ENCODE measurements at places on chromosomes 2 and 18.
A peak's percentile ranks its signal among the peaks of the same experiment; 100 is the strongest.

DNA sequence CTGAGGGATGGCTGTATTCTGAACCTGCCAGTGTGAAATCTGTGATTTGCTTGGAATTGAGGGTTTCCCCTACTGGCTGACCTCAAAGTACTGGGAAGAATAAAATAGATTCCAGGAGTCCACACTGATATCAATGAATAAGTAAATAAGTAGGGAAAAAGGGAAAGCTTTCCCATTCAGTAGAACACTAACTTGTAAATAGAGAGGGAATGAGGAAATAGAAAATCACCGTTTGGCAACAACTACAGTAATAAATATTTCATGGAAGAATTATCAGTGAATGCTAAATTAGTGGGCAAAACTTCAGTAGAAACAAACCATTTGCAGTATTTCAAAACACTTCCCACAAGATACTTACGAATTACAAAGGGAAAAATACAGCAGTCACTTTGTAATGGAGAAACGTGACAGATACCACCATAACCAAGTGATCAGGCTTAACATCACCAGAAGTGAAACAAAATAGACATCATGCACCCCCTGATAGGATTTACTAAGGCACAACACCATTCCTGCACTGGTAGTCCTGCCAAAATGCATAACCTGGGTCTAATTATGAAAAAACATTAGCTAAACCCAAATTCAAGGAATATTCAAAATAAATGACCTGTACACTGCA lies 88.5 kb downstream of the ICA1L start:
- DNase-seq, result no peak

DNA sequence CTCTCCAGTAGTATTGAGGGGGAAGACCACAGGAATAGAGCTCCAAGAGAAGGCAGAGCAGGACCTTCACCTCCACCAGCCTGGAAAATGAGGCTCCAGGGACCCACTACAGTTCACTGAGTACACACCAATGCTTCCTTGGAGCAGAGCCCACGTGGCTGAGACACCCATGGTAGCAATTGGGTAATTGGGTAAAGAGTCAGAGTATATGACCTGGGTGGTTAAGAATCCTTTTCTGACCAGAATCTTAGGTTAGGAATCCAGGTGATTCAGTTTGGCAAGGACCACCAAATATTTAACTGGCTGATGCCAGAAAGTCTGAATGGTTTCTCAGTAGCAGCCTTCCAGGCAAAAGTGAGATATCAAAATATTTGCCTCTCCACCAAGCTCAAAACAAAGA lies 107.7 kb downstream of the MDH1 start:
- no peak for DNase-seq

- DNase-seq, result peak; percentile 70
Measured at GRCh38 chr2:164992818-164993217, 37.5 kb upstream of the SLC38A11 start.

GRCh38 chr2:136764452-136765255 lies 691 bp upstream of the THSD7B start:
- peak; percentile 12 for DNase-seq

DNA sequence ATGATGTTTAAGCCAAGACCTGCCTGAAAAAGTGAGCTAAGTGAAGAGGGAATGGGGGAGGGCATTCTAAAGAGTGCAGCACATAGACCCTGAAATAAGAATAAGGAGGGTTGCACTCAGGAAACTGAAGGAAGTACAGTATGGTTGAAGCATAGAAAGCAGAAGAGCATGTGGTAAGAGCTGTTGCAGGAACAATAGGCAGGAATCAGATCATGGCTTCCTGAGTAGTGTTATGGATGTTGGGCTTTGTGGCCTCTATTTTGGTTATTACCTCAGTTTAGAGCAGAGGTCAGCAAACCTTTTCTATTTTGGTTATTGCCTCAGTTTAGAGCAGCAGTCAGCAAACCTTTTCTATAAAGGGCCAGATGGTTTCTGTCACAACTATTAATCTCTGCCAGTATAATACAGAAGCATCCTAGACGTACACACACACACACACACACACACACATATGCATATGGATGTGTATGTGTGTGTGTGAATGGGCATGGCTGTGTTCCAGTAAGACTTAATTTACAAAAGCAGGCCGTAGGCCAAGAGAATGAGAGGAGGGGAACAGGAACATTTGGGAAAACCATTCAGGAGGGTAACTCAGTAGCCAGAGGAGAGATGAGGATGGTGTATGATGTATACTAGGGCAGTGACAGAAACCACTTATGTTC lies 91.1 kb upstream of the MYO3B start:
- DNase-seq, result no peak

- DNase-seq, result no peak
Measured at GRCh38 chr2:175025946-175026345, 20.8 kb upstream of the CHN1 start.

GRCh38 chr2:70304498-70304897 lies 2.6 kb upstream of the FAM136A start:
- no peak for DNase-seq

- no peak for DNase-seq
Measured at GRCh38 chr18:75530118-75530517, 102.6 kb upstream of the SMIM21 start.

- no peak for DNase-seq
Measured at GRCh38 chr2:181178823-181179412, 198.5 kb downstream of the UBE2E3 start.

DNA sequence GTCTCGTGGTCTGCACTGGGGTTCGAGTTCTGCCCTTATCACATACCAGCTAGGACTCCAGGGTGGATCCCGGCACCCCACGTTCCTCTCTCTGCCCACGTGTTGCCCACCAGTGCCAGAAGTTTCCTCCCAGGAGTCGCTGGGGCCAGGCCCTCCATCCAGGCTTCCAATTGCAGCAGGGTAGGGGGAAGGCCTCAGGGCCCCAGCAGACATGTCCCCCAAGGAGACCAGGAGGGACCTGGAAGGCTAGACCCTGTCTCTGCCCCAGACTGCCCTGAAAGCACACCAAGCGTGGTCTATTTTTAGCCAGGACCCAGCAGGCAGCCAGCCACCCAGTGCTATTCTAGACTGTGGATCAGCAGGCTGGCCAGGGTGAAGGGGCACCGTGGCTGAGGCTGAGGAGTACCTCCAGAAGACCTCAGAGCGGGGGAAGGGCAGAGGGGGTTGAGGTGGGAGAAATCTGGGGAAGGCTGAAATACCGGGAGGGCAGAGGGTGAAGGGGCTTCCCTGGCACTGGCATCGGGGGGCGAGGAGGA lies 18.8 kb upstream of the TNS1 start:
- no peak for DNase-seq

DNA sequence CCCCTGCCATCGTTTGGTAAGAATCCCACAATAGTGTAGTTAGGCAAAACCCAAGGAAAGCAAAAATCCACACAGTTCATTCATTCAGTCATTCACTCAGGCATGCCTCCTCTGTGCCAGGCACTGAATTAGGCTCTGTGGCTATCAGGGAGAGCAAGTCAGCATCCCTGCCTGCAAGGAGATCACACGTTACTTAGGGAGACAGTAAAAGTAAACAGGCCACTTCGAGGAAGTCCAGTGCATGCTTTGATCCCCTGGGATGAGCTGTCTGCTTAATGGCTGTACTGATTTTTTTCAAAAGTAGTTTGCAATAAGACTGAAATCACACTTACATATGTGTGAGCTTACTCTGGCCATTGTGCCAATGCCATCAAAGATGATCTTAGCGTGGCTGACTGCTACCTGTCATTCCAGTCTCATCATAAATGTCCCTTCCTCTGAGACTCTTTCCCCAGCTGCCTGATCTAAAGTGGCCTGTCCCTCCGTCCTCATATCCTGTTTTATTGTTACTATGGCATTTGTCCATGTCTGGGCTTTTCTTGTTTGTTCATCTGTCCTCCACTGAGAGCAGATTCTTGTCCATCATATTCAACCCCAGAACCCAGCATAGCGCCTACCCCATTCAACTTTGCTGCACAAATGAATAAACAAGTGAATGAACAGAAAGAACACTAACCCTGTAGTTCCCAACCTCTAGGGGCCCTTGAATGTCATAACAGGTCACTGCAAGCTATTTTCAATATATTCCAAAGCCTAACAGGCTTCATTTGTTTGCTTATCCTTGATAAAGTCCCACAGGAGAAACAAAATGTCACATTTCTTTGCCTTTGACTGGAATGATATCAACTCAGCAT lies 84.1 kb downstream of the GALNT14 start:
- DNase-seq, result no peak

GRCh38 chr2:42127425-42128424 lies 41.4 kb upstream of the EML4 start:
- no peak for DNase-seq

DNA sequence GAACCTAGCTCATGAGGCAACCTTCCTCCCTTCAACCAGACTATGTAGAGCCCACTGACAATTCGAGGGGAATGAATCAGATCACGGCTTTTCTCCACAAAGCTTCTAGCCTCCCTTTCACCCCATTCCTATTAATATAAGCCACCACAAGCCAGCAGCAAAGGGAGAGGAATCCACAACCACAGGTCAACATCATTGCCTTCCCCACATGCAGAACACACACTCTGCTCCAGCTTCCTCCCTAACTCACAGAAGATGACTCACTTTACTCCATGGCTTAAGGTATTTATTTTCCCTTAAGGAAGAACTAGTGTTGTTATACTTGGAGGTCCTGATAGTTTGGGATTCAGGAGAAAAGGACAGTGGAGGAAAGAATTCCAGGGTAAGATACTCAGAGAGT lies 272.2 kb downstream of the C1D start:
- DNase-seq, result no peak

GRCh38 chr18:9609190-9609589 lies 5.2 kb downstream of the PPP4R1 start:
- no peak for DNase-seq

DNA sequence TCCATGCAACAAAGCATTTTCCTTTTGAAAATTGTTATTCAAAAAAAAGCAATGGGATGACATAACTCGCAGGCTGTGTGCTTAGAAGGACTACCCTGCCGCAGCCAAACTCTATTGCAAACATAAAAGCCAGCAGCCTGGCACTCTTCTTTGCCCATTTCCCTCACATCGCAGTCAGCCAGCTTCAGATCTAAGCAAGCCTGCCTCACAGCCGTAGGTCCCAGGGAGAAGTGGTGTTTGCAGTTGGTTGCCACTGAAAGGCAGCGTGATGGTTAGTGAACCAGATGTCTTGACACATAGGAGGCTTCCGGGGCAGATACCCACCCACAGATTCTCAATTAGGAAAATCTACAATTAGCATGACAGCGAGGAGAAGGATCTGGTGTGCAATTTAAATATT lies 655.2 kb downstream of the RNF144A start:
- DNase-seq, result no peak

- no peak for DNase-seq
Measured at GRCh38 chr2:38170067-38170466, 94.1 kb upstream of the CYP1B1 start.

DNA sequence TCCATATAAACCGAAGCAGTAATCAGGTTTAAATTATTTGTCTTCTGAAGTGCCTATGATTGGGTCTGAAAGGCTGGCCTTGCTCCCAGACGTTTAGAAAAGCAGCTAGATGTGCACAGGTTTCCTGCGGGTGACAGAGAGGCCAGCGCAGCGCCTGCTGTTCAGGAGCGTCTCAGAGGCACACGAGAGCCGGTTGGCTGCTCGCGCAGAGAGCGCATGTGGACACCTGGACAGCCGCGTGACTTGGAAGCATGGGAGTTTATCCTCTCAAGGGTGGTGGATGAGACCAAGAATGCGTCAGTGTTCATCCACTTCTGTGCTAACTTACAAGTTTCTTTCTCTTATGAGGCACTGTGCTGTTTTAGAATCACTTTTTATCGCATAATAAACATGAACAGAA lies 303.7 kb downstream of the PTGR3 start:
- DNase-seq, result no peak

DNA sequence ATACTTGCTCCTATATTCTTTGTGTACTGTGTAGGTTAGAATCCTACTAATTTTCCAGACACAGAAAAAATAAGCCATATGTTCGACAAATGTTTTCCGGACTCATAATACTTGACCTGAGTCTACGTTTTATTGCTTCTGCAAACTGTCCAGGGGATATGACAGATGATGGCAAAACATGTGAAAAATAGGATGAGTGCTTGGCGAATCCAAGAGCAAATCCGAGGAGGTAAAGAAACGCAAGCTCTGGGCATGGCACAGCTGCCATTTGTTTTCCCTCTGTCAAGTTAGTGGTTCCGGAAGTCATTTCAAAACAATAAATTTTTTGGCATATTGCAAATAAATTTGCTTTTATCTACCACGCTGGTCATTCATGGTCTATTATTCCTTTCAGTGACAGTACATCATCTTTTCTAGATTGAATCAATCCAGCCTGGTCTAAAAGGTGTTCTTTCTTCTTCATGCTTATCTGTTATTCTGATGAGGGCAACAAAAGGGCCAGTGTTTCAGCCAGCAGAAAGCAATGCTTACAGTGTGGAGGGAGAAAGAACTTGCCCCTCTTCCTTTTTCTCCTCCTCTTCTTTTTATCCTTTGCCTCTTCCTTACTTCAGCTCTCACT lies 476.1 kb upstream of the SOX11 start:
- no peak for DNase-seq

GRCh38 chr2:40668425-40668824 lies 216.5 kb upstream of the SLC8A1 start:
- DNase-seq, result no peak

GRCh38 chr18:75086494-75087034 lies 122.4 kb downstream of the PTGR3 start:
- DNase-seq, result no peak

DNA sequence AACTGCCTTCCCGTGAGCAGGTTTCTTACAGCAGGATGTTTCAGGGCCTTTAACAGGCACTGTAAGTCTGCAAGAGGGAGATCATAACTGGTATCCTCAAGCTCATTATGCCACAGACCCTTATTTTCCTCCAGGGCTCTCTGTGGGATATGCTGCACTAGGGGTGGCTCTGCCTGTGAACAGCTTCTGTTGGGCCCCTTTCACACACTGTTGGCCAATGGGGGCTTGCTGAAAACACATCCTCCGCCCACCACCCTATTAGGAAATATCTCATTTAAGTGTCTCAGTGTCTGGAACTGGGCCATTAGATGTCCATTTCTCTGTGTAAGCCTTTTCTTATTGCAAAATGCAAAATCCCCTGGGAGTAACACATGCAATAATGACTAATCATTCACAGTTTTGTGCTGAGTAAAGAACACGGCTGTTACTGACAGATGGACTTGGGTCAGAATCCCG lies 414.3 kb upstream of the HS6ST1 start:
- peak; percentile 18 for DNase-seq

DNA sequence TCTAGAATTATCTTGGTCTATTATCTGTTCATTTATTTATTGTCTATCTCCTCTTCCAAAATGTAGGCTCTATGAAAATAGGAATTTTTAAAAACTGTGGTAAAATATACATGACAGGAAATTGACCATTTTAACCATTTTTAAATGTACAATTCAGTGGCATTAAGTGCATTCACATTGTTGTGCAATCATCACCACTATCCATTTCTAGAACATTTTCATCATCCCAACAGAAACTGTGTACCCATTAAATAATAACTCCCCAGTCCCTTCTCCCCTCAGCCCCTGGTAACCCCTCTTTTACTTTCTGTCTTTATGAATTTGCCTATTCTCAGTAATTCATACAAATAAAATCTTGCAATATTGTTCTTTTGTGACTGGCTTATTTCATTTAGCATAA lies 71.1 kb upstream of the LCLAT1 start:
- no peak for DNase-seq

GRCh38 chr2:181892799-181893435 lies 1.4 kb downstream of the ITPRID2 start:
- no peak for DNase-seq

- no peak for DNase-seq
Measured at GRCh38 chr18:44893966-44894365, 213.3 kb downstream of the SETBP1 start.
